OCI-LY7 (cell line): ENCODE measurements at places on chromosomes 2 and 18. TPM values are rescaled to one million over a fixed set of nuclear protein-coding genes. Genes with fewer than 3 reads are reported as not detected.

- DNase-seq: no peak
Observed at GRCh38 chr18:3148930-3149535, 70.7 kb downstream of the MYOM1 start.

The ZSWIM2 gene
- total RNA-seq: not detected in 2 replicates

GRCh38 chr2:179536185-179536584, 271.6 kb upstream of the SESTD1 start:
- DNase-seq: no peak

The C1QL2 gene
- total RNA-seq: not detected in 2 replicates

- peak; percentile 29 for DNase-seq
Observed at GRCh38 chr18:32909798-32910561, 137.2 kb upstream of the KLHL14 start.

DNA sequence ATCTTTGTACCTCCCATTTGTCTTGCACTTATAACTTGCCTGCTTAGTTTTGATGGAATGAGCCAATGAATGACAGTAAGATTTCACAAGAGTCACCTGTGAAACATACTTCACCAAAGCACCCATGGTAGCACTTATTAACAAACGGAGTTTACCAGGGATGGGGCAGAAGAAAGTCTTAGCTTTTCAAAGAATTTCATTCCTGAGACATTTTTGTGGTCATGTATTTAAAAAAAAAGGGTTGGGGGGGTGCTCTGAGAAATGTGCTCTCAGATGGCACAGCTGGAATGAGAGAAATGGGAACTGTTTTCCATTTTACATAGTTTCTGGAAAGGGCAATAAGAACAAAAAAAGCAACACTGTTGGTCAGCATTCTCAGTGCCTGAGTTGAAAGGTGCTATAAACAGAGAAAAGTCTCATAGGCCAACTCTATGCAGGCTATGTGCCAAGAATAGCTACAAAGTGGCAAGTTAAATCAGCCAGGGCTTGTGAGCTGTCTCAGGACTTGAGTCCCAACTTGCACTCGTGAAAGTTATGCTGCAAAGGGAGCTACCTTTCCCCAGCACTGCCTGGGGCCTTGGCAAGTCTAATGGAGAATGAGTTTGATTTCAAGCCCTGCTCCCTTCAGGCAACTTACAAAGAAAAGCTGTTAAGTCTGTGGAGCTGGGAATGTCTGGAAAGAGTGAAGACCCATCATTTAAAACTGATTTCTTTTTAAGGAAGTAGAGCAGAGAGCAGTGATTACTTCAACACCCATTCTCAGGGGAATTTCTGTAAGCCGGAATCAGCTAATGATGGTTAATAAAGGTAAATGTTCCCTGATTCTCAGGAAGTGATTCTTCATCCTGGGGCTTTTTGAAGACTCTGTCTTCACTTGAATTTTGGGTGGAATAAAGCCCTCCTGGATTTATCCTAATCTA, 170.6 kb downstream of the SLC8A1 start:
- peak; percentile 67 for DNase-seq

- DNase-seq: no peak
Observed at GRCh38 chr18:11031966-11032365, 117.4 kb downstream of the PIEZO2 start.

DNA sequence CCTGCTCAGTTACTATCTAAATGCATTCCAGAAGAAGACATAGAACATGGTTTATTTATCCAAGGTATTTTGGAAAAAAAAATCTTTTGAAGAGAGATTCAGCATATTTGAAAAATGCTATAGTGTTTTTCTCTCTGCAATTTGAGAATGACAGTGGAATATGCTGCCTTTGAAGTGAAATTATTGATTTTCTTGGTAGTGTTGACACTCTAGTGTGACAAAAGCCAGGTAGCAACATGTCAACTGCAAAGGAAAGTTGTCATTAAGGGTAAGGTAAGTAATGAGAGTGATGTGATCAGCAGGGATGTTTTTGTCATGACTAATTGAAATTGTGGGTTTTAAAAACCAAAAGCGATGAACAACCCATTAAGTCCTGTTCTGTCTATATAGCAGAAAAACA, 1387.1 kb upstream of the TMEFF2 start:
- DNase-seq: no peak

The PAIP2B gene
- 6.9 and 8.2 TPM in 2 replicates for total RNA-seq

GRCh38 chr2:148570989-148571388, 73.6 kb upstream of the EPC2 start:
- no peak for DNase-seq

- DNase-seq: no peak
Observed at GRCh38 chr2:156401861-156402260, 34.3 kb upstream of the GPD2 start.

DNA sequence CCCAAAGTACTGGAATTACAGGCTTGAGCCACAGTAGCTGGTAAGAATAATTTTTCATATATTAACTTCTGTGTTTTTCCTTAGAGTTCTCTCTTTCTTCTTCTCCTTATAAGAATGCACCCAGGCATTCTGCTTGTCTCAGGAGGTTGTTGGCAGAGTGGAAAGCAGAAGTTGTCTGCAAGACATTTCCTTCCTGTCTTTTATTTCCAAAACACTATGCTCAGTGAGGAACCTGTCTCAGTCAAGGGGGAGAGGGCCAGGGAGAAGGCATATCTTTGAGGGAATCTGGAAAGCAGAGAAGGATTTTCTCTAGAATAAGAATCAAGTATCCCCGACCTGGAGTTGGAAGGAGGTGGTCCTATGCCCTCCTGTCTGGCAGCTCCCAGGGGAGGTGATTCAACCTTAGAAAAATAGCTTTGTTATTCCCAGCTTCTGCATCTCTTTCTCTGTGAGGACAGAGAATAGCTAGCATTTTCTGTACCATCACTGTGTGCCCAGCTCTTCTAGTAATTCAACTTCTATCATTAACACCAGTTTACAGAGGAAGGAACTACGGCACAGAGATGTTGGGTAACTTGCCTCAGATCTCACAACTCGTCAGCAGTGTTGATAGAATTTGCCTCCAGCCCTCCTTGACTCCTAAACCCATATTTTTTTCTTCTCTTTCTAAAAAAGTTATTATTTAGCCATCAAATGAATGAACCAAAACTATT, 3.8 kb upstream of the LPIN2 start:
- DNase-seq: peak; percentile 66

GRCh38 chr18:9831036-9831722, 54.6 kb upstream of the TXNDC2 start:
- no peak for DNase-seq

- DNase-seq: no peak
Observed at GRCh38 chr2:12723736-12724463, 7.2 kb downstream of the TRIB2 start.

The GPD2 gene
- total RNA-seq: 20.2 and 22.9 TPM in 2 replicates

DNA sequence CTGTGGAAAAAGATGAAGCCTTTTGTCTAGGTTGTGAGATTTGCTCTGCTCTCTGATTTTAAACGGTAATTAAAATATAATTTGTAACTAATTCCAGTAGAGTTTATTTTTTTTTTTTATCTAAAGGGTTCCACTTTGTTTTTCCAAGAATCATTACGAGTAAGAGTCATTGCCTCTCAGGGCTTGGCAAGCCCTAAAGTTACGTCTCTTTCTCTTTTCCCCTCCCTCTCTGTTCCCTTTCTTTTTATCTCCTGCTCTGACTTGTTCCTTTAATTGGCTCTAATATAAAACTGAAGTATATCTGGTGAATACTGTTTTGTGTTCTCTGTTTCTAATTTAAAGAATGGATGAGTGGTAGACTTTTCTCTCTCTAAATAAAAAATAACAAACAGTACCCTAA, 75.8 kb downstream of the CALCRL start:
- no peak for DNase-seq

DNA sequence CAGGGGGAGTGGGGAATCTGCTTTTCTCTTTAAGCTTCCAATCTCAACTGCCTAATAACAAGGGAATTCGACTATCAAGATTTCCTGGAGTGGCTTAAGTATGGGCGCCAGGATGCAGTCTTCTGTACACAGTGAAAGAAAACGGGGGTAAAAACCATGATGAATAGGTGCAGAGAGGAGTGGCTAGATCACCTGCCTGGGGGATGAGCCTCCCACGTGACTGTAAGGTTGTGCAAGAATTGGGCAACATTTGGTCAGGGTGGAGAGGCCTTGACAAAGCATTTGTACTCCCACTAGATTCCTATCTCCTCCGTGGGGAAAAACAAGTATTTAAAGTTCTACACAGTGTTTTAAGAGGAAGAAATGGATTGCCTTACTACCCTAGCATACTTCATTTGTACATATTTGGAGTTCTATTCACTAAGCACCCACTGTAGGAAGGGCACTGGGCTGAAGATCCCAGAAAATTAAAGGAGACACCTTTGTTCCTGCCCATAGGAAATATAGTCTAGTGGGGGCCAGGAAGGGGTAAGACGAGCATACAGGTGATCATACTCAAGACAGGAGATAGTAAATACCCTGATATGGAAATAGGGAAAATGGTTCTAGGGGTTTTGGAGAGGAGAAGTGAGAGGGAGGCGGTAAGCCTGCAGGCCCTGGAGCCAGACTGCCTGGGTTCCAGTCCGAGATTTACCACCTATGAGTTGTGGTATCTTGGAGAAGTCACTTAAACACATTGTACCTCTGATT, 29.2 kb downstream of the EPAS1 start:
- no peak for DNase-seq

The TDRD15 gene
- not detected in 2 replicates for total RNA-seq

DNA sequence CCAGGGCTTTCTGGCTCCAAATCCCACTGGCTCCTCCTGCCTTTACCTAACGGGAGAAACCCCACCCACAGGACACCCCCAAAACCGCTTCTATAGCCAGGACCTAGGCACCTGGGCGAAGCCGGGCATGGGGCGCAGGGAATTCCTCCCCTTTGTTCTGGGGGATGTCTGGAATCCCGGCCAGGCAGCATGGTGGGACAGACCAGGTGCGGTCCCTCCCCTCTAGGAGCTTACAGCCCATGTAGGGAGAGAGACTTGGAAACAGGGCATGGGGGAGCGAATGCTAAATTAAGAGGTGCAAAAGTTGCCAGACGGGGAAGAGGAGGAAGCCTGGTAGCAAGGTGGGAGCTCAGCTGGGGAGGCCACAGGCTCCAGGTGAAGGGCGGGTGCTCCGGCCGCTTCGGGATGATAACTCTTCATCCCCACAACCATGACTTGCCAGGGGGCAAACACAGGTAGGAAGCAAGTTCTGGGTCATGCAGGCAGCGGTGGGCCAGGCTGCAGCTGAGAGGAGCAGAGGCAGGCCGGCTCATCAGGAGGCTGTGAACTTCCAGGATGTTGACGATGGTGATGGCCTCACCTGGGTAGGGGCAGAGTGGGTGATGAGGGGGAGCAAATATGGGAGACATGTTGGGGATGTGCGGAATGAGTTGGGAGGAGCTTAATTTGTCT, 1.3 kb downstream of the TMEM37 start:
- DNase-seq: no peak

- no peak for DNase-seq
Observed at GRCh38 chr18:26406324-26406723, 142.0 kb downstream of the KCTD1 start.

The ERFE gene
- total RNA-seq: 7.6 and 10.2 TPM in 2 replicates

DNA sequence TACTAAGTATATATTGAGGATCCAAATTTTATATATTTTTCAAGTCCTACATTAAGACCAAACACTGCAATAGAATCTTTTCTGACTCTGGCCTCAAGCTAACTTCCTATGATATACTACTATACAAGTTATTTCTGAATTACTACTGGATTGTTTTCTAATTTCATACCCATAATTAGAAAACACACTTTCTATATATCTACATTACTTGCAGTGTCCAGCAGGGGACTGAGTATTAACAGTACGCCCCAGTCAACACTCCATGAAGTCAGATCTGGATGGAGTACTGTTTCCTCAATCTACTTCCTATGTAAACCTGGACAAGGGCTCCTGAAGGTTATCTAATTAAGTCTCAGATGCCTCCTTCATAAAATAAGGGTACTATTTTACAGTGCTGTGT, 26.5 kb downstream of the RMP24 start:
- DNase-seq: peak; percentile 6

The LRRTM1 gene
- not detected in 2 replicates for total RNA-seq

GRCh38 chr18:24462838-24463775, 2.7 kb downstream of the HRH4 start:
- DNase-seq: no peak

DNA sequence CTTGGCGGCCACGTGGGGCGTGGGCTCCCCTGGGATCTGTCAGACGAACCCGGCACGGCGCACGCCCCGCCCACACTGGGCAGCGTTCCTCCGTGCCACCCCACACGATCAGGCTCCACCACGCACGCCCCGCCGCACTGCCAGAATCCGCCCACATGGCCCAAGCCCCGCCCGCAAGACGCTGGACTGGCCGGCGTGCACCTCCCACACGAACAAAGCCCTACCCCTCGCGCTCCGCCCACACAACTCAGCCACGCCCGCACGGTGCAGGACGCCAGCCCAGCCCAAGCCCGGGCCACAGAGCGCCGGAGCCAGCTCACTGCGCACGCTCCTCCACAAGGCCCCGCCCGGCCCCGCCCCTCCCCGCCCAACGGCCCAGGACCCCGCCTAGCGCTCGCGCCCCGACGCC, 555 bp downstream of the TMEM18 start:
- peak; percentile 95 for DNase-seq

The HRH4 gene
- not detected in 2 replicates for total RNA-seq

The EFEMP1 gene
- total RNA-seq: 0.61 TPM in 1 of 2 replicates, not detected in the other

The PID1 gene
- total RNA-seq: not detected in 2 replicates

- no peak for DNase-seq
Observed at GRCh38 chr2:151630372-151630771, 103.9 kb downstream of the NEB start.

DNA sequence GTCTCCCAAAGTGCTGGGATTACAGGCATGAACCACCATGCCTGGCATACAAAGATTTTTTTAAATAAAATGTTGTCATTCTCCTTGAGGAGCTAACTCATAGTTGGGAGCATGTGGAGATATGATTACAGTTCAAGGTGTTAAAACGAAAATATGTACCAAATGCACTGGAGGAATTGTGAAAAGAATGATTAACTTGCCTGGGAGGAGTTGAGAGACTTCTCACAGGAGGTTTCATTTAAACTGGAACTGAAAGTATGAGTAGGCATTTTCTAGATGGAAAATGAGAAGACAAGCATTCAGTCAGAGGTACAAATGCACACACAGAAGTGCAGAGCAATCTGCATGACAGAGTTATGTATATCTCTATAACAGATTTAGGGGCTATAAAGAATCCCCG, 126.6 kb upstream of the PDE1A start:
- no peak for DNase-seq
